AG08396 (cell line): ENCODE measurements at places on chromosomes 1 and 21.

GRCh38 chr1:241482761-241483250 lies 36.7 kb downstream of the FH start:
- DNase-seq, result peak; percentile 33

DNA sequence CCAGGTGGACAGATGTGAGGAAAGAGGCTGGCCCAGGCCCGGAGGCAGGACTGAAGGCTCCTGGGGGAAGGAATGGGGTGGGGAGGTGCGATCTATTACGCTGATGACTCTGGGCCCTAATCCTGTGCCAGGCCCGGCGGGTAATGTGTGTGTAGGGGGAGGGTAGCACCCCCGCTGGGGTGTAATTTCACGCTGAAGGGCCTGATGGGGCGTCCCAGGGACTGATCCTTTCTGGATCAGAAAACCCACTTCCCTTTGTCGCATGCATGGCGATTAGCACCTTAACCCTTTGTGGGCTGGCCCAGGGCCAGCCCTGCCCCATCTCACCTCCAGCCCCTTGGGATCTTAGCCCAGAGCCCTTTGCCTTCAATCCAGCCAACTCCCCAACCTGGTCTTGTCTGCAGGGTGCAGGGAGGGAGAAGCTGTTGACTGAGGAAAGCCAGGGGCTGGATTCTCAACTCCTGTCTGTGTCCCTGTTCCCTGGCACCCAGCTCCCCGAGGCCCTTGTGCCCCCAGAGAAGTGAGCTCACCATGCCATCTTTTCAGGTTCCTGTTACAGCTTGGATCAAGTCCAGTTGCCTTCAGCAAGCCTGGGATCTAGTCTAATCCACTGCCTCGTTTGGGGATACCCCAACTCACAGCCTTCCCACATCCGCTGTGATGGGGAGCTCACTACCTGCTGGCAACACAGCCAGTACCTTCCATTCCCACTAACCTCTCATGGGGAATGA lies 26.0 kb downstream of the KNCN start:
- no peak for DNase-seq

DNA sequence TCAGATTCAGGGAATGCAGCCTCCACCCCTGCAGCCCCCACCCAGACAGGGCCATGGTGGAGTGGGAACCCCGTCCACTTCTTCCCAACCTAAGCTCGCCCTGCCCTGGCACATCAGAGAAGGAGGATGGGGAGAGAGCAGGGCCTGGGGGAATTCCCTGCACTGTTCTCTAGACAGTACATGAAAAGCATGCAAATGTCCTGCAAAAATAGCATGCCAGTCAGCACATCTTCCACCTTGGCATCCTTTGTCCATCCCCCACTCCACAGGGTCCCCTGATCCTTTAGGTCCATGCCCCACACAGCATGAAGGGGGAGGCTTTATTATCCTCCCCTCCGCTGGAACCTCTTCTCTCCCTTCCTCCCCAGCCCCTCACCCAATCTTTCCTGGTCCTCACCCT lies 35.0 kb upstream of the RD3 start:
- DNase-seq, result no peak

DNA sequence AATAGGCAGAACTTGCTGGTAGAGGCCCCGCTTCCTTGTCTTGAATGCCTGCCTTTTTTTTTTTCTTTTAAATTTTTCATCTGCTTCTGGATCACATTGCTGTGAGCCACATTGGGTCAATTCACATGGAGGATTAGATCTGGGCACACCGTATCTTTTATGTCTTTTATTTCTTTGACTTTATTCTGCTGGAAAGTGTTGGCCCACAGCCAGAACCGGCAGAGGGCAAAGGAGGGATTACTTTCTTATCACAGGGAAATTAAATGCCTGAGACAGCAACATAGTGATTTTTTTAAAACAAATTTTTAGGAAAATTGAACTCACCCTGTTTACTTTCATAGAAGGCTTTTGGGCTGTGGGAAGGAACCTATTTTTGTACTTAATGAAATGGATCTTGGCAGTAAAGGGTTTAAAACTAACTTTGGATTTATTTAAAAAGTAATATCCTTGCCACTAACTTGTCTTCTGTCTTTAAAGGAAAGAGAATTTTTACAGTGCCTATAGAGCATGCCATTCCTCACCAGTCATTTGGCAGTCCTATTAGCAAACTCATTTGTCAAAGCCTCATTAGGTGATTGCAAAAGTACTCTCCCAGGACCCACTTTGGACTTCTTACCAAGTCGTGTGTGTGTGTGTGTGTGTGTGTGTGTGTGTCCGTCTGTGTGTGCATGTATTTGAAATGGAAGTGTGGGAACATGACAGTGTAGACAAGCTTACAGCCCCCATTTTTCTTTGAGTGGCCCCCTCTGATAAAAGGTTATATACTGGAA lies 68.4 kb downstream of the ST6GALNAC3 start:
- no peak for DNase-seq

- no peak for DNase-seq
Observed at GRCh38 chr1:234670967-234671626, 61.1 kb upstream of the IRF2BP2 start.

DNA sequence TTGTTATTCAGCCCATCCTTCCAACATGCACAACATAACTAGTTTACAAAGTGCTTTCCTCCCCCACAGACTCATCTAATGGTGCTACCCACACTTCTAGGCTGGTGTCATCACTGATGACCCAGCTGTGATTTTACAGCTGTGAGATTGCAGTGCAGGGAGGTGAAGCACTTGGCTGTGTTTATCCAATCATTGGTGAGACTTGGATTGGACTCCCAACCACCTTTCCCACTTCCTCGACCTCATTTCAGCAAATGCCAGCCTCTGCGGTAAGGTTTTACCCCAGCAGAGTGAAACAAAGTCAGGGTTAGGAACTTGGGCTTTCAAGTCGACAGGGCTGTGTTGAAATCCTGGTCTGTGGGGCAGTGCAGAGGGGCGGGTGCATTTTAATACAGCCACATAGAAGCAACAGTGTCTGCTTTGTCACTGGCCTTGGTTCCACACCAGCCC lies 22.1 kb downstream of the ECHDC2 start:
- DNase-seq, result no peak

DNA sequence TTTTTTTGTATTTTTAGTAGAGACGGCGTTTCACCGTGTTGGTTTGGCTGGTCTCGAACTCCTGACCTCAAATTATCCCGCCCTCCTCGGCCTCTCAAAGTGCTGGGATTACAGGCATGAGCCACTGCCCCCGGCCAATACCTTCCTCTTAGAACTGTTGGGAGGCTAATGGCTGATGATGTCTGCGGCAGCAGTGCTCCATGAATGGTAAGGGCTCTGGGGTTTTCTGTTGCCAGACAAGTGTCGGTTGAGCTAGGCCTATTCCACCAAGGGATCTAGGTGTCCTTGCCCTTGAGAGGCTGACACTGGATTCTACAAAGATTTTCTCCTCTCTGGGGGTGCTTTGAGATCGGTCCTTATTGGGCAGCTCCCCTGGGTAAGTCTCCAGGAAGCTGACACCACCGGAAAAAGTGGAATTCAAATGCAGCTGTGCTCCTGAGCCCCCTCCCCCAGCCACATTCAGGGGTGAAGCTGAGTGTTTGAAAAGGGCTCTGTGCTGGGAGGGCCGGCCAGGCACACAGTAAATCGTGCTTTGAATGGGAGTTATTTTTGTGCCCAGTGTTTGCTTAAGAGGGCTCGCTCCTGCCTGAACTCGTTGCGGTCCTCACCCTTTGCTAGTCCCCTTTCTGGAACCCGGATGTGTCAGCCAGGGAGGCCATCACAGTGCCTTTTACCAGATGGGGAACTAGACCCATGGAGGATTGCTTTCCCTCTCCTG lies 5.2 kb downstream of the SOX13 start:
- DNase-seq, result no peak

- no peak for DNase-seq
Observed at GRCh38 chr1:85396194-85396593, 68.8 kb downstream of the DDAH1 start.

DNA sequence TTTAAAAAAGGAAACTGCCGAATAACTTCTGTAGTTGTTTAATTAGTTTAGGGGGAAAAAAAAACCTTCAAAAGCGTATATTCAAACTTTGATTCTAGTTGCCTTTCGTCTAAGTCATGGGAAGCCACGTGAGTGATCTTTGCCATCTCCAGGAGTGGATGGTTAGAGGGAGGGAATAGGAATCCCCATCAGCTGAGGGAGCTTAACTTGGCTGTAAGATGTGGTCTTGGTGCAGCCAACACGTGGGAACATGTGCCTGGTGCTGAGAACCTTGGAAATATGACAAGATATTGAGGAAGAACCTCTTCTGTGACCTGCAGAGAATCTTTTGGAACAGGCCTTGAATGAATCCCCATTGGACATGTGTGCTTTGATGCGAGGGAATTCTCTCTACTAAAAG lies 1.7 kb downstream of the BACE2 start:
- DNase-seq, result no peak

DNA sequence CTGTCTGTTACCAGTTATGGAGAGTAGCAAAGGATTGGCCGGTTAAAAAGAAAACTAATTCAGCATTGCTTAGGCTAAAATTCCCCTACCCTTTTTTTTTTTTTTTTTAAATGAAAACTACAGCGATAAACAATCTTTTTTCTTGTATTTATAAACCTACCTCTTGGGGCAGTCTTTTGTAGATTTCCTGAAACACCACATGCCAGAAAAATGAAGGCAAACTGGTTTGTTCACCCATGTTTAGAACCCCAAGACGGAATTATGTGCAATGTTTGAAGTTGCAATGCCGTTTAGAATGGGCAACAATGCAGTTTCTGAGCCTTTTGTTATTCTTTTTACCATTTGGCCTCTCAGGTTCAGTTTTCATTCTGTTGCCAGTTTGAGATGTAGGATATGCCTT lies 59.1 kb downstream of the PRDM2 start:
- DNase-seq, result no peak

DNA sequence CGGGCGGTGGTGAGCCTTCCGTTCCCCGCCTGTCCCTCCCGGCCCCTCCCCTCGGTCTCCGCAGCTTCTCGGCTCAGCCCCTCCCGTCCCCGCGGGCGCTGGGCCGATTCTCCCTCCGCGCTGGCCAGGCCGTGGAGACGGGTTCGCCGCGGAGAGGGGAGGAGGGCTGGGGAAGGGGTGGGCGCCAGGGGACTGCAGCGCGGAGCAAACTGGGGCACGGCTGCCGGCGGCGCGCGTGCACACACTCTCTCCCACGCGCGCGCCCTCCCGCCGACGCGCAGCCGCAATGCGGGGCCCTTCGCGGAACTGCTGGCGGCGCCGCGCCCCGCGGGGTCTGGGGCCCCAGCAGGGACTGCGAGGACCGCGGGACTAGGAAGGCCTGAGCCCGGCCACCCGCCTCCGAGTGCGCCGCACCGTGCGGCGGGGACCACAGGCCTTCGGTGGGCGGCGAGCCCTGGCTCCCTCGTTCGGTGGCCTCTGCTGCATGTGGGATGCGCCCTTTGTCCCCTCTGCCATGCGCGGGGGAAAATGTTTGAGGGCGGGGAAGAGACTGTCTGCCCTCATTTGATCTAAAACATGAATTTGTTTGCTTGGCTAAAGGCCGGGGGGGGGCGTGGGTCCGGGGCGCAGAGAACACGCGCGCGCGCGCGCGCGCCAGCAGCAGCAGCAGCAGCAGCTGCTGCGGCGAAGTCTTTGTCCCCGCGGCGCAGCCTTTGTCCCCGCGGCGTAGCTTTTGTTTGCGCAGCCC lies 90.7 kb upstream of the VAMP3 start:
- peak; percentile 82 for DNase-seq

DNA sequence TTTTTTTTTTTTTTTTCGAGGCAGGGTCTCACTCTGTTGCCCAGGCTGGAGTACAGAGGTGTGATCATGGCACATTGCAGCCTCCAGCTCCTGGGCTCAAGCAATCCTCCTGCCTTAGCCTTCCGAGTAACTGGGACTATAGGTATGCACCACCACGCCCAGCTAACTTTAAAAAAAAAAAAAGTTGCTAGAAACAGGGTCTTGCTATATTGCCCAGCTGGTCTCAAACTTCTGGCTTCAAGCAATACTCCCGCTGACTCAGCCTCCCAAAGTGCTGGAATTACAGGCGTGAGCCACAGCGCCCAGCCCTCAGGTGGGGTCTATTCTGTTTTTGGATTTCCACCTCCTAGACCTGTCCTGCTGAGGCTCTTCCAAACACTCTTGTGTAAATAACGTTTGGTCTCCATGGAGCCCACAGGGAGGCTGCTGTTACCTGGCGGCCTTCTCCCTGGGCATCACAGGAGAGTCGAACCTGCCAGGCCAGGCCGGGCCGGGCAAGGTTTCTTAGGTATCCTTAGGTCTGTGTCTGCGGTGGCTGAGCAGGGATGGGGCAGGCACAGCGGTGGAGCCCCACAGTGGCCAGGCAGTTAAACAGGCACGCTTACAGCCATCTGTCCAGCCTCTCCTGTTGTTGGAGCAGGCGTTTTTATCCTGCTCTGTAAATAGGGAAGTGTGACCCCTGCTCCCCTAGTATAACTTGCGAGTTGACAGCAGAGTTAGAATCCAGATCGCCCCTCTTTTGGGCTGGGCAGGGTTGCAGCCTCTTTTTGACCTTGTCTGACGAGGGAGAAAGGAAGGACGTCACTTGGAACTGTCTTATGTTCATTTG lies 18.8 kb downstream of the PLEKHM2 start:
- DNase-seq, result no peak

GRCh38 chr1:98306517-98307089 lies 354.9 kb upstream of the SNX7 start:
- DNase-seq, result no peak

GRCh38 chr1:2283991-2284895 lies 56.1 kb downstream of the SKI start:
- DNase-seq, result no peak

DNA sequence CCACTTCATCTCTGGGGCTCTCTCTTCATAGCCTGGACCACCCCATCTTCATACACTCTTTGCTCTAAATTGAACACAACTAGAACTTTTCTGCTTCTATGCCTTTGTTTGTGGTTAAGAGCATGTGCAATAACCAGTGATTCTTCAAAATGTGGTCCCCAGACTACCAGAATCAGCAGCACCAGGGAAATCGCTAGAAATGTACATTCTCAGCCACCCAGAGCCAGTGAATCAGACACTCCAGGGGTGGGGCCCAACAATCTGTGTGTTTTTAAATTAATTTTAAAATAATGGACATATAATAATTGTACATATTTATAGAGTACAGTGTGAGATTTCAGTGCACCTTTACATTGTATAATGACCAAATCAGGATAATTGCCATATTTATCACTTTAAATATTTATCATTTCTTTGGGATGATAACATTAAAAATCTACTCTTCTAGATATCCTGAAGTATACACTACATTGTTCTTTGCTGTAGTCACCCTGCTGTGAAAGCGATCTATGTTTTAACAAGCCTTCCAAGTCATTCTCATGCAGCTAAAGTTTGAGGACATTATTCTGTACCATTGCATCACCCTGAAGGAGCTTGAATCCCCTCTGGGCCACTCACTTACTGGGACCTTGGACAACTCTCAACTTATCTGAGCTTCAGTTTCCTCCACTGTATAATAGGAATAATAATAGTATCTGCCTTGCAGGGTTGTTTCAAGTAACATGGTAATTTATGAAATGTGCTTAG lies 10.8 kb downstream of the GRHL3 start:
- peak; percentile 30 for DNase-seq

GRCh38 chr1:15384301-15384901 lies 25.3 kb upstream of the EFHD2 start:
- DNase-seq, result no peak
